ENCODE measurements at places on chromosomes 7 and 10. TPM values are rescaled to one million over a fixed set of nuclear protein-coding genes. Genes with fewer than 3 reads are reported as not detected.

GDF2 gene
- not detected for polyA plus RNA-seq

- no peak for DNase-seq
Observed at GRCh38 chr7:81002421-81002820, 83.6 kb upstream of the SEMA3C start.

DNA sequence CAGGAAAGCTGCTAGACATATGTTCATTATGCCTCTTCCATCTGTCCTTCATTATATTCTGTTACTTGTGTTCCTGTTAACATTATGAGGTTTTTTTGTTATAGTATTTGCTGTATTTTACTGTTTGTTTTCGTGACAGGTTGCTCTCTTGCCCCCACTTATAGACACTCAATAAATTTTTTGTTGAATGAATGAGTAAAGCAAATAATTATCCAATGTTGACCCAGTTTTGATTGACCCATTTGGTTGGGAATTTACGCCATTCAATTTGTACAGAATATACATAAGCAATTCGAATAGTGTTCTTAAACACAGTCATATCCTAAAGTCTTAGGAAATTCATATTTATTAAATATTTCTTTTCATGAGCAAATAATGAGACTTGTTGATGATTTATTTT, 11.8 kb downstream of the CCSER2 start:
- DNase-seq: no peak

HOGA1 gene
- not detected for polyA plus RNA-seq

PRSS1 gene
- polyA plus RNA-seq: not detected

PALD1 gene
- 10.3 TPM for polyA plus RNA-seq

PLAU gene
- 20.9 TPM for polyA plus RNA-seq

EMX2 gene
- polyA plus RNA-seq: not detected

GRCh38 chr10:66151346-66151745, 774.5 kb upstream of the LRRTM3 start:
- no peak for DNase-seq

BEND7 gene
- not detected for polyA plus RNA-seq

GRCh38 chr7:140587243-140587642, 53.4 kb downstream of the DENND2A start:
- no peak for DNase-seq

Measured in GM12878 (cell line).